ENCODE measurements at places on chromosomes 5 and 9. TPM values are rescaled to one million over a fixed set of nuclear protein-coding genes. Genes with fewer than 3 reads are reported as not detected.

The RAD17 gene
- polyA plus RNA-seq, result 48.0 TPM

The CCDC171 gene
- 9.4 TPM for polyA plus RNA-seq

The PGM5 gene
- 38.2 TPM for polyA plus RNA-seq

The PCDH12 gene
- polyA plus RNA-seq, result 15.7 TPM

GRCh38 chr9:36288070-36288469, 29.8 kb upstream of the GNE start:
- no peak for DNase-seq

DNA sequence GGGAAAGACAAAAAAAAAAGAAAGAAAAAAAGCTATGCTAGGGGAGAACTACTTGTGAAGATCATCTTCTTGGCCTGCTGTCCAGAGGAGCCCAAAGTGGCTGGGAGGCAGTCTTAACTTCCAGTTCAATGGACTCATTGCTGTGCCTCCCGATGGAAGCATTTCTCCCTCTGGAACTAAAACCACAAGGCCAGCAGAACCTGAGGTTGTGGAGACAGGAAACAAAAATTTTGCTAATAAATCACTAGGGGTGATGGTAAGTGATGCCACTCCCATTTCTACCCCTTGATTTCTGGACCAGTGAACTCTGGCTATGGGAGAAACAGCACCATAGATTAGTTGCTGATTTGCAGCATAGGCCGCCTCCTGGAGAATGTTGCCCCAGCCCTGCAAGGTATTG, 123.4 kb upstream of the NFIL3 start:
- DNase-seq, result no peak

DNA sequence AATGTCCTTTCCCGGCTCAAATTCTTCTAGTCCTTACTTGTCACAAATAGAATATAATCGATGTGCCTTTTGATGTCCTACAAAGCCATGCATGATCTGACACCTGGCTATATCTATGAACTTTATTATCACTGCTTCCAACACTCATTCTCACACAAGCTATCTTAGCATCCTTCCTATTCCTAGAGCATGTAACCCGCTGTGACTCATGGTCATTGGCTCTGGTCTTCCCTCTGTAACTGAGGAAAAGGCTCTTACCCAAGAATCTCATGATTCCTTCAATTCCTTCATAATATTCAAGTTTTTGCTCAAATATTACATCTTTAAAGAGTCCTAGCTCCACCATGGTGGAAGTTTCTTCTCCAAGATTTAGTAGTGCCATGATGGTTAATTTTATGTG, 480.0 kb upstream of the PAPPA start:
- no peak for DNase-seq

DNA sequence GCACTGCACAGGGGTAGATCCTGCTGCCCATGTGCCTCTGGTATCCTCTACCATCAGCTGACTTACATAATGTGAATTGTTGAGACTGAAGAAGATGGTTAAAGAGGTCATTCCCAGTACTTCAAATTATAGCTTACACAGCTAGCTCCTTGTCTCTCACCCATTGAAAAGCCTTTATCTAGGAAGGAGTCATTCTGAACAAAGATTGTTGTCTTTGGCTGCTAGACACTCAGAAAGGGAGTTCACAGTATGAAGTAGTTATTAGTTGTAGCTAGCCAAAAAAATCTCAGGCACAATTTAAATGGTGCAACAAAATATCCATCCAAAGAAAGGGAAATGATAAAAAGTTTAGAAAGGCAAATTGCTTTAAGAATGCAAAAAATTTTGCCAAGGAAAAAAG, 102.0 kb upstream of the NREP start:
- DNase-seq, result no peak
